Esophagus squamous epithelium (tissue), 5 donors: ENCODE measurements at places on chromosomes 12 and 14.

- DNase-seq = no peak
Observed at GRCh38 chr12:93706387-93706786, 29.2 kb downstream of the CRADD start.

- DNase-seq = no peak
Observed at GRCh38 chr12:47020211-47020821, 59.1 kb upstream of the PCED1B start.

GRCh38 chr14:84535976-84536375, 994.0 kb upstream of the FLRT2 start:
- DNase-seq = no peak

GRCh38 chr12:25996677-25997076, 38.2 kb downstream of the RASSF8 start:
- DNase-seq = no peak

DNA sequence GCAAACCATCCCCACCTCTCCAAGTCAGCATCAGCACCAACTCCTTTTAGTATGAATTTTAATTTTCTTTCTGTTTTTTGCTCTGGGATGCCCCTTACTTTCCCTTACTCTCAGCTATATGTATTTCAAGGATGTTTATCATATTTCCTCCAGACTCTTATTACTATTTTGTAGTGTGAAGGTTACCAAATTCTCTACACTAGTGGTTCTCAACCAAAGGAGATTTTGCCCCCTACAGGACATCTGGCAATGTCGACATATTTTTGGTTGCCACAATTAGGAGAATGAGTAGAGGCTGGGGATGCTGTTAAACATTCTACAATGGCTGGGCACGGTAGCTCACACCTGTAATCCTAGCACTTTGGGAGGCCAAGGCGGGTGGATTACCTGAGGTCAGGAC, 29.1 kb upstream of the SOS2 start:
- no peak for DNase-seq

DNA sequence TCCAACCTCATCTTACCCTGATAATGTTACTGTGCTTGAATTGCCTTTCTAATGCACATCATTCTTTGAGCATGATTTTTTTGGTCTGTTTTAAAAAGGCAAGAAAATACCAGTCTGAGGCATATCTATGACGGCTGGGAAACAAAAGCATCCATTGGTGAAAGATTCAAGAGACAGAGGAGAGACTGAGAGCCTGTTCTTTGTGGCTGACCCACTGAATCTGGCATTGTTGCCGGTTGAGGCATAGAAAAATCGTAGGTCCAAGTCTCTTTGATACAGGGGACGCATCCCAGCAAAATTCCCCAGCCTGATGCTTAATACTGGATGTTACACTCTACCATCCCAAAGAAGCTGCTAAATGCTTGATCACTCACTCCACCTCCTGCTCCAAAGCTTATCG, 2.9 kb upstream of the KLHL42 start:
- DNase-seq = no peak

- no peak for DNase-seq
Observed at GRCh38 chr12:43444940-43445564, 107.0 kb downstream of the ADAMTS20 start.

- DNase-seq = no peak
Observed at GRCh38 chr12:109737126-109737525, 23.5 kb downstream of the FAM222A start.

GRCh38 chr12:22916815-22917214, 291.8 kb downstream of the ETNK1 start:
- DNase-seq = no peak

GRCh38 chr14:100500128-100500527, 87.1 kb downstream of the BEGAIN start:
- no peak for DNase-seq

- DNase-seq = no peak
Observed at GRCh38 chr12:13104409-13104808, 942 bp upstream of the GSG1 start.

GRCh38 chr12:113852695-113853490, 113.2 kb downstream of the RBM19 start:
- no peak for DNase-seq

- DNase-seq = no peak
Observed at GRCh38 chr14:56131004-56131864, 13.0 kb downstream of the PELI2 start.

GRCh38 chr12:123427036-123427769, 9.3 kb downstream of the RILPL2 start:
- no peak for DNase-seq

DNA sequence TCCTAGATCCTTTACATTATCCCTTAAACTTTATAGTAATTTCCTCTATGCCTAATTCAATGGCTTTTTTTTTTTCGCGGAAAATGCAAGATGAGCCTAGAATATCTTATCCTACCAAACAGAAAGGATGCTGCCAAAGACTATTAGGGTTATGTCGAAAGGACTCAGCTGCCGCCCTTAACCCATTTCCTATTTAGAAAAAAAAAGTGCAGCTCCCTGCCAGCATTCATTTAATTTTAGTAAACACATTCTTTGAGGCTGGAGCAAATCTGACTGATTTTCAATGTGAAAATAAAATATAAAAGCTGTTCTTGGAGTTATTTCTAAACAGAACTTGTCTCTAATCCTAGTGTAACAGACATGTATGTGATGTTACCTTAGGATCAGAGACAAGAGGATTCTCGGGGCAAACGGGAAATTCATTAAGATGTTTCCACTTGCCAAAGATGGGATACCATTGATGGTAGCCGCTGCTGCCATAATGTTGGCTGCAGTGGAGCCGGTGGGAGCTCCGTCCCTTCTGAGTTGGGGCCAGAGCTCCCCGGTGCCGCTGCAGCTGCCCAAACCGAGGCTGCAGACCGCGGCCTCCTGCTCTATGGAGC, 8.2 kb upstream of the A2M start:
- DNase-seq = no peak

GRCh38 chr12:101889211-101889752, 11.9 kb downstream of the DRAM1 start:
- DNase-seq = no peak

DNA sequence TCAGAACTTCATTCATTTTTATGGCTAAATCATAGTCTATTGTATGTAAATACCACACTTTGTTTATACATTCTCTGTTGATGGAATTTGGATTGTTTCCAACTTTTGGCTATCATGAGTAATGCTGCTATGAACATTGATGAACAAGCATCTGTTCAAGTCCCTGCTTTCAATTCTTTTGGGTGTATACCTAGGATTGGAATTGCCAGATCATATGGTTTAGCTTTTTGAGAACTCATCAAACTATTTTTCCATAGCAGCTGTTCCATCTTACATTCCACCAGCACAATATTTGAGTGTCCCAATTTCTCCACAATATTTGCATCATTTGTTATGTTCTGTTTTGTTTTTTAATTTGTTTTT, 52.3 kb upstream of the CCND2 start:
- DNase-seq = no peak

- no peak for DNase-seq
Observed at GRCh38 chr12:128140551-128140950, 126.4 kb upstream of the TMEM132C start.

- no peak for DNase-seq
Observed at GRCh38 chr12:108635201-108635996, 1.7 kb upstream of the SELPLG start.

DNA sequence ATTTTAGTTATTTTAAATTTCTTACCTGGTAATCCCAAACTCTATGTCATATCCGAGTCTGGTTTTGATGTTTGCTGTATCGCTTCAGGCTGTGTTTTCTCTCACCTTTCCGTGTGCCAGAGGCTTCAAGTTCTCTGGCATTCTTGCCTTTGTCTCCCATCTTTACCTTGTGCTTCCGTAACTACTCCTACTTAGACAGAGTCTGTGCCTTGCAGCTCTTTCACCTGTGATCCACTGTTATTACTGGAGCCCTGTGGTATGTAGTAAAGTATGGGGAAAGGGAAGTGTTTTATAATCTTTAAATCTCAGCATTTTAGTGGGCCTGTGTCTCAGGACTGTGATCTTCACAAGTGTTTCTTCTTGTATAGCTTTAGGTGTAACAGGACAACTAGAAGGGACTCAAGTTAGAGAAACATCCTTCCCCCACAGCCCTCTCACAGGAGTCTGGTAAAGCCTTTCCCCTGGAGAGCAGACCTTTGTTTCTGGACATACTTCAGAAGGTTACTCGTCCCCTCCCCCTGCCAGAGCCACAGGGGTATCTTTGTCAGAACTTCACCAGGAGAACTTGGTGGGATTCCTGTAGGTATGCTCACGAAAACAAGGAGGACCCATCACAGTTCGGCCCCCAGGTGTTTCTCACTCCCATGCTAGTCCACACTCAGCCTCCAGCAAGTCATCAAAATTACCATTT, 11.1 kb downstream of the IFNG start:
- no peak for DNase-seq

GRCh38 chr12:48532601-48533000, 7.2 kb downstream of the OR8S1 start:
- DNase-seq = no peak

GRCh38 chr12:131413006-131413405, 297.9 kb upstream of the SFSWAP start:
- DNase-seq = no peak

DNA sequence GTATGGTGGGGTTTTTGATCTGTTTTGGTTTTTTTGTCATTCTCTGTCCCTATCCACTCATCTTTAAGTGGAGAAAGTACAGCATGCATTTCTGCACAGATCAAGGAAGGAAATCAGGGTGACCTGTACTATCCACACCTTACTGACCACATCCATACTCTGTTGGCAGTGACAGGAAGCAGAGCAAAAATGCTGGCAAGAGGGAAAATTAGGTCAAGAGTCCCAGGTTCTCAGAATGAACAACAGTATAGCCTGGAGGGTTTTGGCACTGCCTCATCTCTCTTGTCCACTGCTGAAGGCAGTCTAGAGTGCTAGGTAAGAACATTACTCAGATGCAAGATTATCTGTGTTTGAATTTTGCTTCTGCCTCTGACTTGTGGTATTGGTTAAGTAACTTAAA, 70.7 kb downstream of the TAOK3 start:
- DNase-seq = no peak

DNA sequence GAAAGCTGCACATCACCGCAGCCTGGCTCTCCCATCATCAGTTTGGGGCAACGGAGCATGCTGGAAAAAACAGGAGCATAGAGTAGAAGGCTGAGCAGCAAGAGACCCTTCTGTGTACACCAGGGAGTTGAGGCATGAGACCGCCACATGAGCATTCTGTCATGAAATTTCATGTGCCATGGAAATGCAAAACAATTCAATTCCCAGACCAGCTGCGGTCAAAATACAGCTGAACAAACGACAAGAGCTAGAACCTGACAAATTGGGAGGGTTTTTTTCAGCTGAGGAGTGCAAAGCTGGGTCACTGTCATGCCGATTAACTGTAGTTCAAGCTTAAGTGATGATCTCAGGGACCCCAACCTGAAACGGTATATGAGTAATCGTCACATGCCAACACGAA, 37.1 kb downstream of the TMEM30B start:
- DNase-seq = no peak

- DNase-seq = no peak
Observed at GRCh38 chr12:46830731-46831334, 5.0 kb upstream of the SLC38A4 start.

GRCh38 chr14:71698673-71699072, 233.6 kb upstream of the RGS6 start:
- no peak for DNase-seq

DNA sequence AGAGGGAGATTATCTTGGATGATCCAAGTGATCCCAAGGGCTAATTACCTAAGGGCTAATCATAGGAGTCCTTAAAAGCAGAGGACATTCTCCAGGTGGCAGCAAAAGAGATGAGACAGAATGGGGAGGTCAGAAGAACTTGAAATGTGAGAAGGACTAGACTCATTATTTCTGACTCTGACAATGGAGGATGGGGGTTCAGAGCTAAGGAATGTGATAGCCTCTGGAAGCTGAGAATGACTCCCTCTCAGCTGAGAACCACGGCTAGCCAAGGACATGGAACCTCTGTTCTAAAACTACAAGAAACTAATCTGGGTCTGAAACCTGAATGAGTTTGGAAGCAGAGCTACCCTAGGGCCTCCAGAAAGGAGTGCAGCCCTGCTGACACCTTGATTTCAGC, 35.6 kb upstream of the ANKS1B start:
- DNase-seq = no peak

DNA sequence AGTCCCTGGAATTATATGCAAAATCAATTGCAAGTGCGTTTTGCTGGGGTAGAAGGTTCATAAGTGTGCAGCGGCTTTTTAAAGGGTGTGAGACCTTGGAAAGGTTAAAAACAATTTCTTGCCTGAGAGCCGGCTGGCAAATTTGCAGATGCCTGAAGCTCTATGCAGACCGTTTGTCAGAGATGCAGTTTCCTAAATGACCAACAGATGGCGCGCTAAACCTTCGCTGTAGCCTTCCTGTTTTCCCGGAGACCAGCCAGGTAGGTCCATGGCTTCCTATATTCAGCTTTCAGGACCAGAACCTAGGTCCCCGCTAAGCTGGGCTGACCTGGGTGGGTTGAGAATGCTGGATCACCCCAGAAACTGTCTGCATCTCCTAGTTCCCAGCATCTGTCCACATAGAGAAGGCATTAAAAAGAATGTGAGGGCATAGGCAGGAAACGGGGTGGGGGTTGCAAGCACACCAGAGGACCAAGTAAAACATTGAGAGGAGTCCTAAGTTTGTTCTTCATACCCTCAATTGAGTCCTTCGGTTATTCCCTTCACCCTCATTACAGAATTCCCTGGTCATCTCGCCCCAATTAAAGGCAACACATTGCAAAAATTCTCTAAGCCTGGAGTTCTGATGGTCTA, 5.7 kb upstream of the NOS1 start:
- no peak for DNase-seq

- no peak for DNase-seq
Observed at GRCh38 chr12:23560611-23561010, 388.9 kb downstream of the SOX5 start.

DNA sequence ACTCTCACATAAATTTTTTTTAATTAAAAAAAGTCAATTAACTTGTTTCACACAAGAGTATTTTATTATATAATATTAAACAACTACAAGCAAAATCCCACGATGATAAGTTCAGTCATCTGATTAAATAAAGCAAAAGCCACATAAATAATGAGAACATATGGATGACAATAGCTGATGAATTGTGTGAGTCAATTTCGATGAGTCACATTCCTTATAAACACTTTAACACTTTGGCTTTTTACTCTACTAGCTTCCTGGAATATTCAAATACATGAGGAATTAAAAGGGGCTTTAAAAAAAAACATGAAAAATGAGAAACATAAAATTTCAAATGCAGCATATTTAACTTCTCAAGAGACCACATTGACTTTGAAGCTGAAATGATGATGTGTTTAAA, 95.3 kb downstream of the BCAT1 start:
- DNase-seq = no peak

- no peak for DNase-seq
Observed at GRCh38 chr12:99771659-99772058, 124.1 kb downstream of the GARIN6 start.
